CD4-positive, alpha-beta T cell treated with Interleukin-10 for 1 hour (primary cell): ENCODE measurements at places on chromosomes 6 and 20.

GRCh38 chr6:160198606-160199211 lies 59.9 kb downstream of the SLC22A2 start:
- no peak for DNase-seq

DNA sequence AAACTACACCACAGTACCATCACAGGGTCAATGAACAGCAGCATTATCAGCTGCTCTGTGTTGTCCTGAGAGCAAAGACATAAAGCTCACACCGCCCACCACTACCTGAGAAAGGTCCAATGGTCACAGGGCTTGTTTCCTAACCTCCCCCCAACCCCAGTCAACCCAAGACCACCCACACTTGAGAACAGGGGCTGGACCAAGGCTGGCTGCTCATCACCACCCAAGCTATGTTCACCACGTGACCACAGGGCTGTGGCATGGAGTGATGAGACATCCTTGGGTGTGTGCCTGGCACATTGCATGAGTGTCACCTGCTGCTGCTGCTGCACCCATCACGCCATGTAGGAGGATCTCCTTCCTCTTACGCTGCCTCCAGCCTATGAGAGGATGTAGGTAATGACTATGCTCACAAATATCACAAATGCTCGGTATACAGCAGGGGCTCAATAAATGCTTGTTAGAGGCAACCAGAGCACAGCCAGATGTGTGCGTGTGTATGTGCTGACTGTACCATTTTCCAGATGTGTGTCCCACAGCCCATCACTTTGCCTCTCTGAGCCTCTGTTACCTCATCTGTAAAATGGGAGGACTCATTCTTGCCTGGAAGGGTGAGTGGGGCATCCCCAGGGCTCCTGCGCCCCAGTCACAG lies 23.3 kb upstream of the SIRPA start:
- DNase-seq = no peak

- no peak for DNase-seq
These were observed 139.9 kb downstream of the TBXT start for GRCh38 chr6:166027761-166028160.

DNA sequence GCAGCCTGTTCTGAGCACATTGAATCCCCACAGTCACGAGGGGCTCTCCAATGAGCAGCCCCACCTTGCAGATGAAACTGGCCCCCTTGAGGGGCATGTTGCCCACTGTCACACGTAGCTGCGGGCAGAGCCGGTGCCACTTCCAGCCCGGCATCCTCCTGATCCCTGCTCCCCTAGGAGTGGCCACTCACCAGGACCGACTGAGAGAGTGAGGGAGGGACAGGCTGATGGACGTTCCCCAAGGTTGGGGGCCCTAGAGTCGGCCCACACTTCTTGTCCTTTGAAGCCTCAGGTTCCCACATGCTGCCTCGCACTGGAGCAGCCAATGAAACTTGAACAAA lies 10.5 kb downstream of the ENTPD6 start:
- DNase-seq = no peak

DNA sequence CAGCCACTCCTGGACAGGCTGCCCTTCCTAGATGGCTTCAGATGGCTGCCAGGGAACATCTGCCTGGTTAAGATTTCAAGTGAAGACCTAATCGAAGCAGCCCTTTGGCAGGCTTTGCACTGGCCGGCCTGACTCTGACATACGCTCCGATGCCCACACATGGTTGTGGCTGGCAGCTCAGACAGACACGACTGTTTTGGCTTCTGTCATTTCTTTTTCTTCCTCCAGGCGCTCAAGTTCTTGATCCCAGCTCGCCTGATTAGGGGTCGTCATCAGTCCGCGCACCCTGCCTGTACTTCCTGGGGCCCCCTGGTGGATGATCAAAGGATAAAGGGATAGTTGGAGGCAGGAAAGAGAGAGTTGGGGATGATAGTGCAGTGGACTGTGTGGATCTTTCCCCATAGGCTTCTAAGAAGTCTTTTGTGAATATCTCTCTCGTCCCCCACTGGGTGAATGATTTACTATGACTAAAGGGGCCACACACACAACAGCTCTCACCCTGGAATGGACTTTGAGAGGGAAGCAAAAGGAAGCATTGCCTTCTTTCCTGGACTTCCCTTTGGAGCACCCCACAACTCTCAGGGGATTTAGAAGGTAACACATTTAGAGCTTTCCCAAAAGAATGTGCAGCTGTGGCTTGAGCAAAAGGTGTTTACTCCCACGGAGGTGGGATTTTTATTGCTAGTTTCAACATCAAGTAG lies 21.4 kb upstream of the TRAM2 start:
- peak; percentile 21 for DNase-seq

DNA sequence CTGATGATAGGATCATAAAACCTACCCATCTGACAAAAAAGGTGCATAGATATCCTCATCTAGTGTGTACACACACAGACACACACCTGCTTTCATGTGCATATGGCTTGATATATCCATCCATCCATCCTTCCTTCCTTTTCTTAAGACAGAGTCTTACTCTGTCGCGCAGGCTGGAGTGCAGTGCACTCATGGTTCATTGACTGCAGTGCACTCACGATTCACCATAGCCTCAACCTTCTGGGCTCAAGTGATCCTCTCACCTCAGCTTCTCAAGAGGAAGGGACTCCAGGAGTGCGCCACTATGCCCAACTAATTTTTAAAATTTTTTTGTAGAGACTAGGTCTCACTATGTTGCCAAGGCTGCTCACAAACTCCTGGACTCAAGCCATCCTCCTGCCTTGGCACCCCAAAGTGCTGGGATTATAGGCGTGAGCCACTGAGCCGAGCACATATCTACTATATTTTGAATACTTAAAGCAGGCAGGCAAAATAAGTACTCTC lies 27.1 kb downstream of the ADNP start:
- DNase-seq = no peak

DNA sequence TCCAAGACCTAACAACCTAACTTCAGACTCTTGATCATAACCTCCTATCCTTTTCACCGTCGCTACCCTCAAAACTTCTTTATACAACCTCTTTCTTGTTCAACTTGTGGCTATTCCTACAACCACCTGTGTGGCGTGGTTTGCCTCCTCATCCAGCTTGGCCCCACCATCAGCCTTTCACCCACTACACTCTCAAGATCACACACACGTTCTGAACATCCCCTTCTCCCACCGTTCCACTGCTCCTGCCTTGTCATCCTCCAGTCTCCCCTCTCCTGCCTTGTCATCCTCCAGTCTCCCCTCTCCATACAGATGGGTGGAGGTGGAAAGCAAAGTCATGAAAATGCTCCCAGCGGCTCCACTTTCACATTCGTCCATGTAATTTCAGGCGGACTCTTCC lies 14.0 kb downstream of the MAK start:
- DNase-seq = no peak

- DNase-seq = no peak
These were observed 13.6 kb downstream of the GFOD1 start for GRCh38 chr6:13473768-13474165.

DNA sequence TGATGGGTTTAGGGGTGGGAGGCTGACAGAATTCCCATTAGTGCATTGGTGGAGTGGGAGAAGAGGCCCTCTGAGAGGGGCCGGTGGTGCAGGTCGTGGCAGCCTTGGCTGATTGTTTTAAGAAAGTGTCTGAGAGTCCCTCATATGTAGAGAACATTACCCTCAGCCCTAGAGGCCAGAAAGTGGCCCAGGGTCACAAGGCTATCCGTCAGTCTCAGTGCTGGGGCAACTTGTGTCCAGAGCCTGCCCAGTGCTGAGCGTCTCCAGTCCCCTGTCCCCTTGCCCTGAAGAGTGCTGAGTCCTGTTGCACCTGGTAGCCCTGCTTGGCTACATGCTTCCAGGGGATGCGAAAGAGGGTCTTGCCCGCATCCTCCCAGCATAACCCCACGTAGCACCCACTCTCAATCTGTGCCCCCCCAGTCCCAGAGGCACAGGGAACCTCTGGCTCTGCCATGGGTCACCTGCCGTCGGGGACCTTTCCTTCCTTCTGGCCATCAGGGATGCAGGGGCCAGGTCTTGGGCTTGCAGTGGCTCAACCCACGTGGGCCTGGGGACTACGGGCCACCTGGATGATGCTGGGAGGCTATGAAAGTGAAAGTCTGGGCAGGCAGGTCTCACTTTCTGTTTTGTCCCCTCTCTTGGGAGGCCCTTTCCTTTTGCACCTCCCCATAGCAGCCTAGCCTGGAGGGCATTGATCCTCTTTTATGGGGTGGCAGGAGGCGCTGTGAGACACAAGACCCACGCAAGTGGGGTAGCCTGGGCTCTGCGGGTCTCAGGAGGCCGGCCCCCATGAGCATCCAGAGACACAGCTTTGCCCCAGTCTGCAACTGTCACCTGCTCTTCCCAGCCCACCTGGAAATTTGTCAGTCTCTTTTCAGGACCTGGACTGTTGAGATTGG lies 12.2 kb downstream of the DUSP15 start:
- DNase-seq = no peak

DNA sequence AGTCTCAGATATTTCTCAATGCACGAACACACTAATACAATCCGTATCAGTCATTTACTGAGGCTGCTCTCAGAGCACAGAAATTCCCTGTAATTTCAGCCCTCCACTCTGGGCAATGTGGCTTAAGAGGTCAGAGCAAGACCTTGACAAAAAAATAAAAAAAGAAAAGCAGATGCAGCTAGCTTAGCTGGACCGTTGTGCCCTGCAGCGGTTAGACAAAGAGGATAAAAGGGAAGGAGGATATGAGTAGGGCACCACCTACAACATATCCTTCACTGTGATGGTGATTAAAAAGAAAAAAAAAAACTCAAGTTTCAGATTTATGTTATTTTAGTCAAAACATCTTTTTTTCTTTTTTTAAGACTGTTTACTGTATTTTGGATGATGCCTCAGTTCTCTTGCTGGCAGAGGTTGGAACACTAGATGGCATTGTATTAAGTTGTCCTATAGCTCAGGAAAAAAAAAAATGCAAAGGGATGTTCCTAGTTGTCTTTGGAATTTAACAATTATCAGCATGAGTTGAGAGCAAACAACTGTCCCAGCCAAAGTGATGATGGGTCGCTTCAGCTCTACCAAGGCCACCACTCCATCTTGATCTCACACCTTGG lies 59.9 kb downstream of the ANKEF1 start:
- DNase-seq = no peak

DNA sequence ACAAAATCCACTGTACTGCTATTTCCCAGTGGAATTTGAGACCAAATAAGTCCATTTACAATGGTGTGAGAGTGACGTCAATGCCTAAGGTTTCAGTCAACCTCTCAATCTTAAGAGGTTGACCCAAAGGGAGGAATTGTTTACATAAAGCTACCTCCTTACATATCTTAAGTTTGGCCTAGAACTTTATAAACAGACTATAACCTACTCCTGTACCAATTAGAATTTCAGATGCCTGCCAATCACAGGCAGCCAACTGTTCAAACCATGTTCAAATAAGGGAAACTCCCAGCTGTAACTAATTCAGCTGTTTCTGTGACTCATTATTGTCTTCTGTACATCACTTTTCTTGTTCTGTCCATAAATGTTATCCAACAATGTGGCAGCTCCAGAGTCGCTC lies 14.5 kb downstream of the LGSN start:
- no peak for DNase-seq

DNA sequence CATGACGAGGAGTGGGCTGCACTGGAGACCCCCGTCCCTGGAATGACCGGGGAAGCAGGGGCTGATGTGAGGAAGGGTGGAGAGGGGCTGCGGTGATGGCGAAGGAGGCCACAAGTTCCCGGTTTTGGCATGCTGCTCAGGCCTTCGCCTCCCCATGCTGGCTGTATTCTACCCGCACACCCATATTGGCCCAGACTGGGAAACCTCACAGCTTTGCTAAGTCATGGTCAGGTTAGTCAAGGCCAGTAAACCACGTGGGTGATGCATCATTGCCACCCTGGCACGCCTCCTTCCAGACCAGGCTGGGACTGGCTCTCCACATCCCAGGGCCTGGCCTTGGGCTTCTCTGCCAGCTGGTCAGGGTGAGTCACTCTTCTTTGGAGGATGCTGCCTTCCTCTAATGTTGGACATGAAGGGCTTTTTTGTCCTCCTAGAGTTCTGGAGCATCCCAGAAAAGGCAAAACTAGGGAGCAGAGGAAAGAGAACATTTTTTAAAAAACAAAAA lies 53.8 kb downstream of the PCNA start:
- DNase-seq = peak; percentile 21

DNA sequence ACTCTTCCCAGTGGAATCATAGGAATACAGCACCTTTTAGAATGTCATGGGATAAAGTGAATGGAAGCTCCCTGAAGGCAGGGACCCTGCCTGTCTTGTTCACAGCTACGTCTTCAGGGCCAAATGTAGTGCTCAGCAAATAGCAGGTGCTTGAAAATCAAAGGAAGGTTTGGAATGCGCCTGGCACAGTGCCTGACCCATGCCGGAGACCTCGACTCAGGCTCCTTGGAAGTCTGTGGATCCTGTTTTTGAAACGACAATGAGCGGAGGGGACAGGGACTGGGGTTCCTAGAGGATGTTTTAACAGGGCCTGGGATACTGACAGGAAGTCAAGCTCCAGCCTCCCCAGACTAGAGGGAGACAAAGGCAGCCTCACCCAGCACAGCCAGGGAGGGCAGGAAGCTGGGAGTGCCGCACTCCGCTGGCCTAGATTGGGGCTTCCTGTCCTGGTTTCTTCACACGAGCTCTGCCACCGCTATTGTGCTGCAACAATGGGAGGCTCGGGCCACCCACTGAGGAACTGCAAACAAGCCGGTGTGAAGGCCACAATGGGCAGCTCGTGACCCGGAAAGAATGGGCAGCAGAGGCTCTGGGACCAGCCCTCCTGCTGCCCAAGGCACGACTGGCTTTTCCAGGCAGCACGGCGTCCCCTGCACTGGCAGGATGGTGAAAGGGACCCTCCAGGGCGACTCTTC lies 76.7 kb downstream of the PREX1 start:
- peak; percentile 63 for DNase-seq
